Smooth muscle cell of trachea (primary cell): ENCODE measurements at places on chromosomes 5 and 9. TPM values are rescaled to one million over a fixed set of nuclear protein-coding genes. Genes with fewer than 3 reads are reported as not detected.

HAVCR2 gene
- total RNA-seq = 1.0 and 2.2 TPM in 2 replicates

GLDC gene
- total RNA-seq = 0.50 and 0.58 TPM in 2 replicates

C5orf58 gene
- total RNA-seq = not detected in 2 replicates

PCDHB10 gene
- total RNA-seq = 0.15 and 0.66 TPM in 2 replicates

FAM53C gene
- total RNA-seq = 30.4 and 50.3 TPM in 2 replicates

DDX46 gene
- 15.5 and 31.6 TPM in 2 replicates for total RNA-seq

HRH2 gene
- total RNA-seq = not detected in 2 replicates

CLPTM1L gene
- total RNA-seq = 179 and 184 TPM in 2 replicates

SLC30A5 gene
- 52.2 and 72.9 TPM in 2 replicates for total RNA-seq

GABRA1 gene
- not detected in 2 replicates for total RNA-seq

PCDHGA4 gene
- total RNA-seq = 8.9 and 11.1 TPM in 2 replicates

IGIP gene
- 9.2 and 11.9 TPM in 2 replicates for total RNA-seq

SLC34A3 gene
- under 0.01 TPM in 1 of 2 replicates, not detected in the other for total RNA-seq

NUTM2F gene
- not detected in 2 replicates for total RNA-seq

RXFP3 gene
- total RNA-seq = not detected in 2 replicates
